NCI-H2171 (cell line): ENCODE measurements at places on chromosomes 4 and X.

- no peak for DNase-seq
Measured at GRCh38 chr4:77826275-77826674, 7.1 kb upstream of the CNOT6L start.

- DNase-seq: no peak
Measured at GRCh38 chrX:13754765-13755164, 20.2 kb downstream of the OFD1 start.

DNA sequence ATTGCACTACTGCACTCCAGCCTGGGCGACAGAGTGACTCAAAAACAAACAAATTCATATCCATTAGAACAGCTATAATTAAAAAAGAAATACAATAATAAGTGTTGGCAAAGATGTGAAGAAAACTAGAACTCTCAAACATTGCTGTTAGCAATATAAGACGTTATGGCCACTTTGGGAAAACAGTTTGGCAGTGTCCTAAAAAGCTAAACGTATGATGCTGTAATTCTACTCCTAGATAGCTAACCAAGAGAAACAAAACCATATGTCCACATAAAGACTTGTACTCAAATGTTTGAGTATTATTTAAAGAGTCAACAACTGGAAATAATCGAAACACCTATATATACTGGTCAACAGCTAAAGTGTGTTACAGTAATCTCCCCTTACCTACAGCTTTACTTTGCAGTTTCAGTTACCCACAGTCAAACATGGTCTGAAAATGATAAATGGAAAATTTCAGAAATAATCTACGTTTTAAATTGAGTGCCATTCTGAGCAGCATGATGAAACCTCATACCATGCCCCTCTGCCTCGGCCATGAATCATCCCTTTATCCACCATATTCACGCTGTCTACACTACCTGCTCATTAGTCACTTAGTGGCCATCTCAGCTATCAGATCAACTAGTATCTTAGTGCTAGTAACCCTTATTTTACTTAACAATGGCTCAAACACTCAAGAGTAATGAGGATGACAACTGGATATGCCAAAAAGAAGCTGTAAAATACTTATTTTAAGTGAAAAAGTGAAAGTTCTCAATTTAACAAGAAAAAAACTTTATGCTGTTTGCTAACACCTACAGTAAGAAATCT, 4.9 kb downstream of the ELF2 start:
- DNase-seq: no peak

GRCh38 chr4:57148831-57149505, 38.8 kb upstream of the IGFBP7 start:
- no peak for DNase-seq

DNA sequence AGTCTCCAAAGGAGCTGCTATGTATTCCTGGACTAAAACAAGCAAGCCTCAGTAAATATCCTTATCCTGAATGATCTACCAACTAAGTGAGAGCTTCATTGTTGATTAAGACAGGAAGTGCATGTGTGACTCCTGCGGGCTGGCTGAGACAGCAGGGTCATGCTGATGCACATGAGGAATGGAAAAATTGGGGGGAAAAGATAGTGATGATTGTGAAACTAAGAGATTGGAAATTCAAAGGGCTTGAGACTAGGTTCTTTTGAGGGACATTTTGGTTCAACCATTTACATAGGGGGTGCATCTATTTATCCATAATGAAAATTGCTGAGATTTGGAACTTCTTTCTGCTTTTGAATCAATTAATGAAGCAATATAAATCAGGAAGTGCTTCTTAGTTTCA, 61.1 kb upstream of the C1QTNF7 start:
- no peak for DNase-seq
